ENCODE measurements at places on chromosomes 4 and X.

GRCh38 chr4:17636696-17637622 lies 22.5 kb downstream of the MED28 start:
- DNase-seq: peak; percentile 7

GRCh38 chr4:24768006-24768405 lies 27.4 kb upstream of the SOD3 start:
- peak; percentile 39 for DNase-seq

DNA sequence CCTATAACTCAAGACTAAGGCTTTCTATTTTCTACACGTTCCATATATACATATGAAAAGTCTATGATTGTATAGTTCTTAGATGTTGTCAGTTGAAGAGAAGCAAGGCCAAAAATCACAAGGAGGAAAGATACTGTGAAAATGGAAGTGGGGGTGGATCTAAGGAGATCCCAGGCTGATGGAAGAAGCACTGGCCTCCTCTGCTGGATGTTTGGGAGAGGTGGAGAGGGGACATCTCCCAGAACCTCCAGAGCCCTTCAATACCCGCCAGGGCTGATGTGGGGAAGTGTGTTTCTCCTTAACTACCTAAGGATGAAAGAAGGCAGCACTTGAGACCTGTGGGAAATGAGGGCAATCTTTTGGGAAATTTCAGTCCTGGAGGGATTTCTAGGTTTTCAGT lies 67.4 kb downstream of the RASGEF1B start:
- DNase-seq: no peak

- DNase-seq: no peak
Observed at GRCh38 chrX:115639334-115639880, 78.4 kb downstream of the PLS3 start.

- no peak for DNase-seq
Observed at GRCh38 chr4:102705391-102705935, 55.3 kb downstream of the MANBA start.

DNA sequence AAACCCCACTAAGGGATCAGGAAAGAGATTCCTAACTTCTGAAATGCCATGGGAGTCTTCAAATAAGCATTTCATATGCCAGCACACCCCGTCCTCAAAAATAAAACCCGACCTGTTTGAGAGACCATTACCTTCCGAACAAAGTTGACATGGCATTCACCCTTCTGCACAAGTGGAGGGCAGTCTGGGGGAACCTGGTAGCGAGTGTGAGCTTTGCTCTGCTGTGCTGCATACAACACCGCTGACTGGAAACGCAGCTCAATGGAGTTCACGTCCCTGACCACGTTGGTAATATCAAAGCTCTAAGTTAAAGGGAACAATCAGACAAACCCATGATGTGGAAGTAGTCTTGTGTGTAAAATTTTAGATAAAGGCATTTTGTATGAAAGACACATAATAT lies 38.0 kb downstream of the MANBA start:
- DNase-seq: no peak

GRCh38 chr4:99485212-99485611 lies 25.6 kb upstream of the C4orf17 start:
- DNase-seq: no peak

DNA sequence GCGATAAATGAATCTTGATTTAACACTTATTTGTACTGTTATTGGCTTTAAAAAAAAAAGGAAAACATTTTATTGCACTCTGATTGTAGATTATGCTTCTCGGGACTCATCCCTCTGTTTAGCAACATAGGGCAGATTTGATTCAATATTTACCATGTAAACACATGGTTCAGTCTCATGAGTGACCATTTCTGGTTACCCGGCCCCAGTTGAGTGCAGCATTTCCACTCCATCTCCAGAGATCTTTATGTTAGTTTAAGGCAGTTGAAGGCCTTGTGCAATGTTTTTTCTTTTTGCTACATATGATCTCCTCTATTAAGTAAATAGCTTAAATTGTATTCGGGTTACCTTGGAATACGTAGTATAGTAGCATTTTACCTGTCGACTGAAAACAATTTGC lies 143.3 kb upstream of the RPS6KA3 start:
- no peak for DNase-seq

GRCh38 chrX:39577206-39577984 lies 520.4 kb downstream of the BCOR start:
- DNase-seq: no peak

DNA sequence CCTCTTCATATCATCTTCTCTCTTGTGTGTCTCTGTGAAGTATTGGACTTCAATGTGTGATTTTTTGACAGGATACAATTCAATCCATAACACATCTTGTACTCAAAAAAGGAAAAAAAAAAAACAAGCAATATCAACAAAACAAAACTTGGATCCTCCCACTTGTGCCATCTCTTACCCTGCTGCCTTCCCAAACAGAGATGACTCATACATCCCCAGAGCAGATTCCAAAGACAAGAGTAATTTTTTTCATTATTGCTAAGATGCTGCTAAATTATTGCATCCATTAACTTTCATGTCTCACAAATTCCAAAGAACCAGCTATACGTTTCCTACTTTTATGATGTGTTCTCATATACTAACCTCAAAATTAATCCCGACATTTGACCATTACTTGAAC lies 479.2 kb downstream of the GBA3 start:
- DNase-seq: no peak

GRCh38 chr4:40562208-40562607 lies 67.5 kb downstream of the RBM47 start:
- no peak for DNase-seq

- DNase-seq: no peak
Observed at GRCh38 chr4:47465004-47465403, 1.5 kb upstream of the COMMD8 start.

- DNase-seq: no peak
Observed at GRCh38 chrX:16903274-16904022, 33.3 kb upstream of the RBBP7 start.

DNA sequence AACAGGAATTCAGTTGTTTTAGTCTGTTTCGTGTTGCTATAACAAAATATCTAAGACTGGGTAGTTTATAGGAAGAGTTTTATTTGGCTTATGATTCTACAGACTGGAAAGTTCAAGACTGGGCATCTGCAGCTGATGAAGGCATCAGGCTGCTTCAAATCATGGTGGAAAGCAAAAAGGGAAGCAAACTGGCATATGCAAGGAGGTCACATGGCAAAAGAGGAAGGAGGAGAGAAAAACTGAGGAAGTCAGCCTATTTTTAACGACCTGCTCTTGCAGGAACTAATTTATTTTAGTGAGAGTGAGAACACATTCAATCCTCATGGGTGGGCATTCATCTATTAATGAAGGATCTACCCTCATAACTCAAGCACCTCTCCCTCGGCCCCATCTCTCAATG lies 363.1 kb upstream of the HS3ST1 start:
- DNase-seq: no peak

DNA sequence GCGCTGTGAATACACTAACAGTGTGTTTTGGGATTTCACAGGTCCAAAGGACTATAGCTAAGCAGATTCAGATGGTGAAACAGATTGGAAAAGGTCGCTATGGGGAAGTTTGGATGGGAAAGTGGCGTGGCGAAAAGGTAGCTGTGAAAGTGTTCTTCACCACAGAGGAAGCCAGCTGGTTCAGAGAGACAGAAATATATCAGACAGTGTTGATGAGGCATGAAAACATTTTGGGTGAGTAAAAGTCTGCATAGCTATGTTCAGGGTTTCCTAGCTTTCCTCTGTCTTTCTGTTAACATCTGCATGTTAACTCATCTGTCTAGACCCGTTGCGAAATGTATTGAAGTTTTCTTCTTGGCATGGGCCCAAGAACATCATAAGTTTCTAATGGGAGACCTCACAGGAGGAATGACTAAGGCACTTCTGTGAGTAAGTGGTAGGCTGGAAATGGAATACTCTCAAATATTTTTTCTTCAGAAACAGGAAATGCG lies 372.1 kb downstream of the BMPR1B start:
- DNase-seq: no peak

GRCh38 chrX:15822922-15823321 lies 31.7 kb downstream of the AP1S2 start:
- no peak for DNase-seq

GRCh38 chr4:151882072-151882803 lies 121.4 kb upstream of the GATB start:
- DNase-seq: no peak

DNA sequence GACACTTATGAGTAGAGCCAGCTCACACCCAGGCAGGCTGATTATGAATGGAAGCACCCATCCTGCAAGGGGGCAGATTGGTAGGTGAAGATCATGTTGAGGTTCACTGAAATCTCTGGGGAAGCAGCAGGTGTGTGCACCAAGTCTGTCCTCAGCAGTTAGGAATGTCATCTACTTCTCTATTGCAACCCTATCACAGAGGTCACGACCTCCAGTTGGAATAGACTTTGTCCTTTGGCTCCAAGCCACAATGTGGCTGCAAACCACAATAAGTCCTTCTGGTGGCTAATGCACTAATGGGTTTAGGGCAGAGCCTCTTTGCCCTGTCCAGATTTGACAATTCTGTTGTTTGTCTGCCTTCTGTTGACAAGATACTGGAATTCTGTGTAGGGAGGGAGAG lies 1056.7 kb downstream of the PCDH19 start:
- no peak for DNase-seq

All from NCI-H187 treated with DMSO at 0.1 percent for 48 hours (cell line).